ENCODE measurements at places on chromosomes 6 and 20. TPM values are rescaled to one million over a fixed set of nuclear protein-coding genes. Genes with fewer than 3 reads are reported as not detected.

KCNQ5 gene
- 2.6 TPM for total RNA-seq

SLC22A1 gene
- total RNA-seq: 0.09 TPM

PHF20 gene
- total RNA-seq: 30.9 TPM

PDYN gene
- not detected for total RNA-seq

SLC16A10 gene
- not detected for total RNA-seq

SLC2A10 gene
- 37.4 TPM for total RNA-seq

DSP gene
- 4.3 TPM for total RNA-seq

MCHR2 gene
- not detected for total RNA-seq

OR2J3 gene
- not detected for total RNA-seq

ZNF311 gene
- 1.3 TPM for total RNA-seq

All from fibroblast of the aortic adventitia (primary cell).